ENCODE measurements at places on chromosomes 2 and 18.

GRCh38 chr2:187525163-187525900, 28.9 kb downstream of the TFPI start:
- DNase-seq, result no peak

GRCh38 chr2:191572319-191572718, 105.6 kb upstream of the NABP1 start:
- no peak for DNase-seq

GRCh38 chr2:158969162-158969714, 798 bp downstream of the TANC1 start:
- DNase-seq, result no peak

DNA sequence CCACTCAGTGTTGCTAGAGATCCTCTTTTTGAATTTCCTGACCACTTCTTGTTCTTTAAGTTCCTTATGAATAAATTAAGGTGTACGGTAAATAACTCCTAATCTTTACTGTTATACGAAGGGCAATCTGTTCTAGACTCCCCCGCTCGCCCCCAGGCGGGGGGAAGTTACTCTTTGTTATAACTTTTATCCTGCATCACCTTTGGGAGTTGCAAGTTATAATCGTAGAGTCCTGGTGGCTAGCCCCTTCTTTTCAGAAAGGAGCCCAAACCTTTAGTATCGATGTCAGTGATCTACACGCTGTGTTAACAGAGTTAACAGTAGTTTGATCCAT, 652 bp downstream of the GCA start:
- no peak for DNase-seq

GRCh38 chr2:241225983-241226382, 37.5 kb downstream of the ANO7 start:
- DNase-seq, result no peak

DNA sequence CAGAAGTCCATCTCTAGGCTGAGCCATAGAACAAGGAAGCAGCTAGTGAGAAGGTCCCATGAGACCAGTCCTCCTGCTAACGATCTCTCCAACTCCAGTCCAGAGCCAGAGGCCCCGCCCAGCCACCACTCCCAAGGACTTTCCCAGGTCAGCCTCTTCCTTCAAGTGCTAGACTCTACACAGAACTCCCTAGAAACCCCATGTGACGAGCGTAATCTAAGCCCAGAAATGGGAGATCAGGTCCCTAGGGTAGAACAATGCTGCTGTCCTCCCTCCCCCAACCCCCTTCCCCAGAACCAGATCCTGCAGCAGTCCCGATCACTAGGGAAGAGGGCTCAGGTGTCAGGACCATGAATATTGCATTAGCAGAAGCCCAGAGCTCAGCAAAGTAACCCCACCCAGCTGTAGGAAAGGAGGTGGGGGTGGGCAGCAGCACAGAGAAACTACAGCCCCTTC, 6.9 kb downstream of the DCTN1 start:
- no peak for DNase-seq

DNA sequence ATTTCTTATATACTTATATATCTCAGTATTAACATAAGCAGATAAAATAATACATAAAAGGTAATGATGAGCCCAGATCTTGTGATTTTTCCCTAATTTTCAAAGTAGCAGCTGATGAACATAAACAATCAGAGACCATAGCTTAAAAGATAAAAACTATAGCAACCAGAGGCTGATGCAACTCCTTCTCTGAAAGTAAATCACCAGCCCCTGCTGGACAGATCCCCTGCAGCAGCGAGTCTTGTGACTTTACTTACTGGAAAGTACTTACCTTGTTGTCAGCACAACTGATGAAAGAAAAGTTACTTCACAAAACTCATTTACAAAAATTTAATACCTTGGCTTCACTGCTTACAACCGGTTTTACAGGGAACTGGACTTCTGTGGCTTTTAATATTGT, 67.3 kb downstream of the GORASP2 start:
- DNase-seq, result no peak

DNA sequence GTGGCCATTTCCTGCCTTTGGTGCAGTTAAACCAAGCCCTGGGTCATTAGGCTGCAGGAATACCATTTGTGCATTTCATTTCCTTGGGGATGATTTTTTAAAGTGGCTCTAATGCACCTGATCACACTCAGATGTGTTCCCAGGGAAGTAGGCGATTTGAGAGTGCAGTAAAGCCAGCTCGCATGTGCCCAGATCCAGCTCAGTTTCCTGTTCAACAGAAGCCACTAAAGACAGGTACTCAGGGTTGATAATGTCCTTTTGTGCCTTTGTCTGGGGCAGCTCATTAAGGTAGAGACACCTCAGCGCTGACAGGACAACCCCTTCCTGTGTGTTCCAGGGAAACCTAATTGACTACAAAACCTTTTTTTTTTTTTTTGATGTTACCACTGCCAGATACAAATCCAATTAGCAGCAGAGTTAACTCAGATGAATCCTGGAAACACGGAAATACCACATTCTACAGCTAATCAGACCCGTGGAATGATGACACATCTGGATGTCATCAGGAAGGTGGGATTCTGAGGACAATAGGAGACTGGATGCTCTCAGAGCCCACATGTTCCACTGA, 15.2 kb upstream of the CHRNA1 start:
- DNase-seq, result no peak

- no peak for DNase-seq
These were observed 149.2 kb downstream of the FAM210A start for GRCh38 chr18:13577091-13577697.

DNA sequence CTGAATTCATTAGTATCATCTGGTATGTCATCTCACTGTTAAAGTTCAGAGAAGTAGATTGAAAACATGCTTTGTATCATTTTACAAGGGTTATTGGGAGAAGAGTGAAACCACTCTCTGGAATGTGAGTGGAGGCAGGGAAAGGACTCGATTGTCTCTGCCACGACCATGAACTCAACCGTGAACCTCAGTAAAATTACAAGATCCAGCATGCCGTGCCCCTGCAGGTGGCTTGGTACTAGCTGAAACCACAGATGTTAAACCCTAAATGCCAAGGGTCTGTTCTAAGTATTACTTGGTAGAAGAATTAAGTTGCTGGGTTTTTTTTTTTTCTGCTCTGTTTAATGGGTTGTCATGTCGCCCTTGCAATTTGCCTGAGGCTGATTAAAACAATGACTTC, 197.2 kb downstream of the MYO3B start:
- no peak for DNase-seq

DNA sequence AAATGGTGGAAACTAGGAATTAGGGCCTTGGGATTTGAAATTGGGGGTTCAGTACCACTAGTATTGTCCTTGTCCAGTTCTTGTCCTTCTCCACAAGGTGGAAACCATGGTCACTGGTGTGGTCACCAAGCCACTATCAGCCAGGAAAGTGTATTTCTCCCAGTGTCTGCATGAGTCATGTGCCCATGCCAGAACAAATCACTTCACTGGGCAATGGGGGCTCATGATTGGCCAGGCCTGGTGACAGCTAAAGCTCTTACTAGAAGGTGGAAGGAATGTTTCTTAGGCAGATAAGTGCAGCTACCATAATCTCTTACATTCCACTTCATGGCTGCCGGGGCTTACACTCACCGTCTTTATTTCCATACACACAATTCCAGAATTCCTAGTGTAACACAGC, 124.8 kb upstream of the TACR1 start:
- DNase-seq, result no peak

DNA sequence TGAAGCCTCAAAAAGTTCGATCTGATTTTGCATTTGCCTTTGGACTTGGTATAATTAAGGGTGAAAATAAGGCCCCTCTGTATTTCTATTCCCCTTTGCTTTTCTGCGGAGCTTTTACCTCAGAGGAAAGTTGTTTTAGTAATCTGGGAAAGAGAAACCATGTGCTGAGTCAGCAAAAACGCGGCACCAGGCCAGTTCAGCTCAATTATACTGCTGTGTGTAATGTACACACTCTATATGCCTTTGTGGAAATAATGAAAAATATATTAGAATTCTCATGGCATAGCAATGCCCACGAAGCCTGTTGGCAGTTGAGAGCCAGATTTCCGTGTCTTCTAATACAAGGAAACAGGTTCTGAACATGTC, 161.9 kb upstream of the SIX2 start:
- DNase-seq, result no peak

DNA sequence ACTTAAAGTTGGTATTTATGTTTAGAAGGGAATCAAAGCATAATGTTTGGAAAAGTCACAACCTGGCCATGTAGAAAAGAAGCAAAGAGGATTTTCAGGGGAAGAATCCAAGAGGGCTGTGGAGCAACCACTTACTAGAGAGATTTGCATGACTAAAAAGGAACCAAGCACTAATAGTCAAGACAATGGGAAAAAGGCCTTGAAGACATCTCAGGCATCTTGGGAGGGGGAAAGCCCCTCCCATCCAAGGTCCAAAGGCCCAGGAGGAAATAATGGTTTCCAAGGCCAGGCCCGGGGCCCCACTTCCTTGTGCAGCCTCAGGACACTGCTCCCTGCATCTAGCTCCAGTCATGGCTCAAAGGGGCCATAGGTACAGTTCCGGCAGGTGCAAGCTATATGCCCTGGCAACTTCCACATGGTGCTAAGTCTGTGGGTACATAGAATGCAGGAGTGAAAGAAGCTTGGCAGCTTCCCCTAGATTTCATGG, 128.1 kb downstream of the EIPR1 start:
- no peak for DNase-seq

- DNase-seq, result no peak
These were observed 54.2 kb upstream of the CTDP1 start for GRCh38 chr18:79625195-79625923.

All from activated naive CD4-positive, alpha-beta T cell (primary cell).